Cortex of kidney (tissue), 1 donor: ENCODE measurements at places on chromosomes 7 and 10.

DNA sequence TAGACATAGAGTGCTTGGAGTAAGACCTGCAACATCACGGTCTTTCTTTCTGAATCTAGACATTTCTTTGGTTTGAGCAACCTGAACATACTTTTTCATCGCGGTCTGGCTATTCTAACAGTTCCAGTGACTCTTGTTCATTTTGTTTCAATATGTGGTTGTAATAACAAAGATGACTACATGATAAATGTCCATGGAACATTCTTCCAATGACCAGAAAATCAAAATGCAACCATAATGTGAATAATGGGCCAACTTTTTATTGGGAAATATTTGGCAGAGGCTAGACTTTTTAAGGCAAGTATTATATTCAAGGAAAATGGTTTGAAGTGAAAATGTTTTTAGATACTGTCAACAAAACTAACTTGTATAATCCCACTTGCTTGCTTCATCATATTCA lies 282.5 kb downstream of the INHBA start:
- DNase-seq = no peak

- no peak for DNase-seq
These were observed 292.2 kb upstream of the TAC1 start for GRCh38 chr7:97439637-97440214.

DNA sequence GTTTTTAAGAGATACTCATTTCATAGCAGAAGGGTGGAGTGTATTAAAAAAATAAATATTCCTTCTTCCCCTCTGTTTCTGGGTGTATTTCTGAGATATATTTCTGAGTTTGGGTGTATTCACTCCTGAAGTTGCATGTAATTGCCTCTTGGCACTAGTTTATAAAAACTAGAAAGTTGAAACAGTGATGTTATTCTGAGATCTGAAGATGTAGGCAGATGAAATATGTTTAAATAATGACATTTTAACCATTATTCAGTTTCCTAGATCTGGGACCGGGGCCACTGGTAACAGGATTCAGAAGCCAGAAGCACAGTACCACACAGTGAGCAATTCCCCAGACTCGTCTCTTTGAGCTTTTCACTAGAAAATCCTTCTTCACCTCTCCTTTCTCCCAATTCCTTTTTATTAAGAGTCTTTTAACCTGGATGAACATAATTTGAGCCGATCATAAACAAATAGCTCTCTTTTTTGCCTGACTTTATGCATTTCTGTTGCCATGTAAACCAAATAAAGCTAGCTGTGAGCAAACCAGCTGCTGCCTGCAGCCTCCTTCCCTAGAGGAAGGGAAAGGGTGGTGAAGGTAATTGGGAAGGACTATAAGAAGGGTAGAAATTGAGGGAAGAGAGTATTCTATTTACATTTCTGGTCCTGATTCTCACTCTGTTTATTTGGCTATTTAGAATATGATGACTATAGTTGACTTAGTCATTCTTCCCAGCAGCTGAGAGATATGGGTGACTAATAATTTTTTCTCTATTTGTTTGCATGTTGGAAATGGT lies 101.8 kb upstream of the STRIP2 start:
- no peak for DNase-seq

GRCh38 chr7:117190104-117190503 lies 132.8 kb downstream of the WNT2 start:
- no peak for DNase-seq

GRCh38 chr10:79017882-79018520 lies 50.8 kb upstream of the ZMIZ1 start:
- DNase-seq = no peak
